ENCODE measurements at places on chromosomes 5 and 9.
A peak's percentile ranks its signal among the peaks of the same experiment; 100 is the strongest.

- no peak for DNase-seq
Observed at GRCh38 chr9:87516222-87516925, 18.7 kb downstream of the DAPK1 start.

- no peak for DNase-seq
Observed at GRCh38 chr5:24163091-24163490, 481.7 kb downstream of the CDH10 start.

DNA sequence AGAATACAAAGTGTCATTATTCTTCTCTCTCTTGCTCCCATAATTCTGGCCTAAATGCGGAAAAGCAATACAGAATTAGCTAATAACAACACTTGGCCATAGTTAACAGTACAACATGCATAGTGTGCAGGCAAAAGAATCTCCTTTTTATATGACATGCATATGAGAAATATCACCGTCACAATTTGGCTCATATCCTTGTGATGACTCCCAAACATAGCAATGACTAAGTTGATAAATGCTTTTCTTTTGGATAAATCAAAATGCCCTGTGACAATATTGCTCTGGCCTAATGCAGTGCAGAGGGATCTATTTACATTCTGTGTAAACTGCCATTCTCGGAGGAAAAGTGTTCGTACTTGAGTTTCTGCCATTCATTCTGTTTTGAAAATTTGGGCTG lies 121.9 kb upstream of the GHR start:
- DNase-seq: no peak

GRCh38 chr9:114837923-114838322 lies 32.1 kb upstream of the TNFSF15 start:
- no peak for DNase-seq

- no peak for DNase-seq
Observed at GRCh38 chr9:117555964-117556629, 141.2 kb upstream of the ASTN2 start.

DNA sequence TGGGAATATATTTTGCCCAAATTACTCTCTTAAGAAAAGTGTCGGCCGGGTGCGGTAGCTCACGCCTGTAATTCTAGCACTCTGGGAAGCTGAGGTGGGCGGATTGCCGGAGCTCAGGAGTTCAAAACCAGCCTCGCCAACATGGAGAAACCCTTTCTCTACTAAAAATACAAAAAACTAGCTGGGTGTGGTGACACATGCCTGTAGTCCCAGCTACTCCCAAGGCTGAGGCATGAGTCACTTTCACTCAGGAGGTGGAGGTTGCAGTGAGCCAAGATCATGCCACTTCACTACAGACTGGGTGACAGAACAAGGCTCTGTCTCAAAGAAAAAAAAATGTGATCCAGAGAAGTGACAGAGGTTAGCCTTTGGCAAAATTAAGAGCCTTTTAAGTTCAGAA lies 26.4 kb upstream of the TMEM171 start:
- DNase-seq: no peak

DNA sequence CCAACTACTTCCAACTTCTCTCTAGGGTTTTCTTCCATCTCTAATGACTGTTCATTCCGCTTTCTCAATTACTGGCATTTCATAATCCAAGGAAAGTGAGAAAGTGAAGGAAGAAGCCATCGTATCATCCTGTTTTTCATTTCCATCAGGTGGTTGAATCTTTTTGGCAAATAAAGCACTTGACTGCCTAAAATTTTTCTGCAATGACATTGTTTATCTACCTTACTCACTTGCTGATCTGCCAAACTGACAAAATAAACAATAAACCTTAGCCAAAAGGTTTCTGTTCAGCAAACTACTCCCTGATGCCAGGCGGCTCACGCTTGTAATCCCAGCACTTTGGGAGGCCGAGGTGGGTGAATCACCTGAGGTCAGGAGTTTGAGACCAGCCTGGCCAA lies 18.4 kb downstream of the FNBP1 start:
- DNase-seq: peak; percentile 2

DNA sequence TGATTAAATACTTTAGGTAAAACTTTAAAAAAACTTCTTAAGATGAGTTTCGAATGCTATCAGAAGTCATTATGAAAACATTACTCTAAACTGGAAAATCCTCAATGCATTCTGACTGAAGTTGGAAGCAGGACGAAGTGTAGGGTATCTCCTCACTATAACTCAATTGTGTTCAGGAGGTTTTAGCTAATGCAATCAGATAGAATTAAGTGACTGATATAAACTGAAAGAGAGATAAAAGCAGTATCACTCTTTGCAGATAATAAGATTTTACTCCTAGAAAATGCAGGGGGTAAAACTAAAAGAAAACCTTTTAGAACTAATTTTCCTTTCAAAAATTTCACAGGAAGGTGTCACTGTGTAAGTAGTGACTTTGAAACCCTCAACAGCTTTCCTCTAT lies 22.1 kb downstream of the TAS2R1 start:
- no peak for DNase-seq

GRCh38 chr5:93756372-93756771 lies 15.0 kb upstream of the POU5F2 start:
- DNase-seq: no peak

- no peak for DNase-seq
Observed at GRCh38 chr9:79883073-79883645, 311.4 kb downstream of the TLE4 start.

GRCh38 chr5:43389679-43390329 lies 22.4 kb downstream of the CCL28 start:
- peak; percentile 52 for DNase-seq

GRCh38 chr5:136128481-136128880 lies 4.2 kb upstream of the SMAD5 start:
- no peak for DNase-seq

- DNase-seq: no peak
Observed at GRCh38 chr5:123086376-123087055, 2.5 kb upstream of the PRDM6 start.

DNA sequence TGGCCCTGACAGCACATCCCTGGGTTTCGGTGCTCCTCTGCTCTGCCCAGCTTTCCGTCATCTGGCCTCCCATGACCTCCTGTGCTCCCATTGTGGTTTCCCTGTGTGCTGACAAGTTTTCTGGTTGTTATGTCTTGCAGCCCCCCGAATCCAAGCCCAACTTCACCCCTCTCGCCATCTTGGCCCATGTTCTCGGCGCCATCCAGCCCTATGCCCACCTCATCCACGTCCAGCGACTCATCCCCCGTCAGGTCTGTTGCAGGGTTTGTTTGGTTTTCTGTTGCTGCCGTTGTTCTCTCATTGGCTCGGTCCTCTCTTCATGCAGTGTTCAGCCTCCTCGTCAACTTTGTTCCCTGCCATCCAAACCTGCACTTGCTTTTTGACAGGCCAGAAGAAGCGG lies 196.4 kb downstream of the NR3C1 start:
- no peak for DNase-seq

DNA sequence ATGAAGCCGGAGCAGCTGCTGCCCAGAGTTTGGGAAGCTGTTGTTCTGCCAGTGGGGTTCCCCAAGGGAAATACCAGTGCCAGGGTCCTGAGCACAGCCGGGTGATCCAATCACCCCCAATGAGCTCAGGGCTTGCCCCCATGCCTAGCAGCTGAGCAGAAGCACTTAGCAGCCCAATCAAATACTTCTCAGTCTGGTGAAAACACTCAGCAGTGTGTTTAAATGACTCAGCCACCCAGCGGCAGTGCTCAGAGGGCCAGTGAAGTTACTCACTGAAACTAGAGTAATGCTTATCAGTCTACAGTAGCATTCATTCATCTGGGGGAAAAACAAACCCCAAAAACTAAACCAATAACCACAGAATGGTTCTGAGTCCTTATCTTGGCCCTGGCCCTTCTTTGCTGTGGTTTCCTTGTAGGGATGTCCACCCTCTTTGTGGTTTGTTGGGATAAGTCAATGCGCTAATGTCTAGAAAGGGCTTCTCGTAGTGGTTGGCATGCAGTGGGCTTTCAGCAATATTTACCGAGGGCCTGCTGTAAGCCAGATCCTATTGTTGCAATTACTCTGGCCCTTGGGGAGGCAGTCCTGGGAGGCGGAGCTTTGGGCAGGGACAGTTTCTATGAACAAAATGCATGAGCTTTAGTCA lies 43.1 kb downstream of the LHX2 start:
- DNase-seq: peak; percentile 81

DNA sequence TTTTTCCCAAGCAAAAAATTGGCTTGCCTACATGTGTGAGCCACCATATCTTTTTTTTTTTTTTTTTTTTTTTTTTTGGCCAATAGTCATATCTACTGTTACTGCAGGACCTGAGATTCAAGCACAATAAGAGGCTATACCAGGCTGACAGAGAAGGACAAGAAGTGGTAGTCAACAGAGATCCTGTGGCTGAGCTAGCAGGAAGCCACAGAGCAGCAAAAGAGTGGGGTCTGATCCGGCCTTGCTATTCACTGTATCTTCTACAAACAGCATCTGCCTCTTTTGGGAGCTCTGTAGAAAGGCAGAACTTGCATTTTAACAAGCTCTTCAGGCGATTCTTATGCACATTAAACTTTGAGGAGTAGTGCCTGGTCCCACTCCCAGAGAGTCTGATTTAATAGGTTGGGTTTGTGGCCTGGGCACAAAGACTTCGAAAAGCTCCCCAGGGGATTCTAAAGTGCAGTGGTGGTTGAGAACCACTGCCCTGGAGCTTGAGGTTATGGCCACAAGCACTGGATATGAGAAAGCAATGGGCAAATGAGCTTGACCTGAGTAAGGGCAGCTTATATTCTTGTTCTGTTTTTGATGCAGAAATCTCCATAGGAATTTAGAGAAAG lies 162.8 kb downstream of the PIK3R1 start:
- DNase-seq: no peak

DNA sequence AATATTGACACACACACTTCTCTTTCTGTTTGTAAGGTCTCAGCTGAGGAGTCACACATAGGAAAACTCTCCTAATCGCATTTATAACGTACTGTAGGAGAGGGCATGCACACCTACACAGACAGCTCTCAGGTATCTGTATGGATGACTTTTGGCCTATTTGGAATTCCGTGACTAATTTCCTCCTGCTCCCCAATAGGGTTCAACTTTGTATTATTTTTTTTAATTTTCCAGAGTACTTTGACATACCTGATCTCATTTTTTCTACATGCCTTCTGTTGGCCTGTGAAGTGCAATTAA lies 195.9 kb downstream of the ARHGAP26 start:
- DNase-seq: peak; percentile 51

- DNase-seq: peak; percentile 35
Observed at GRCh38 chr9:95507464-95508241, 9.1 kb downstream of the PTCH1 start.

- no peak for DNase-seq
Observed at GRCh38 chr9:104313396-104314110, 190.5 kb upstream of the OR13F1 start.

GRCh38 chr5:126780165-126780827 lies 3.4 kb downstream of the LMNB1 start:
- DNase-seq: peak; percentile 11

- peak; percentile 54 for DNase-seq
Observed at GRCh38 chr9:113682297-113682771, 193.8 kb upstream of the ZNF618 start.

DNA sequence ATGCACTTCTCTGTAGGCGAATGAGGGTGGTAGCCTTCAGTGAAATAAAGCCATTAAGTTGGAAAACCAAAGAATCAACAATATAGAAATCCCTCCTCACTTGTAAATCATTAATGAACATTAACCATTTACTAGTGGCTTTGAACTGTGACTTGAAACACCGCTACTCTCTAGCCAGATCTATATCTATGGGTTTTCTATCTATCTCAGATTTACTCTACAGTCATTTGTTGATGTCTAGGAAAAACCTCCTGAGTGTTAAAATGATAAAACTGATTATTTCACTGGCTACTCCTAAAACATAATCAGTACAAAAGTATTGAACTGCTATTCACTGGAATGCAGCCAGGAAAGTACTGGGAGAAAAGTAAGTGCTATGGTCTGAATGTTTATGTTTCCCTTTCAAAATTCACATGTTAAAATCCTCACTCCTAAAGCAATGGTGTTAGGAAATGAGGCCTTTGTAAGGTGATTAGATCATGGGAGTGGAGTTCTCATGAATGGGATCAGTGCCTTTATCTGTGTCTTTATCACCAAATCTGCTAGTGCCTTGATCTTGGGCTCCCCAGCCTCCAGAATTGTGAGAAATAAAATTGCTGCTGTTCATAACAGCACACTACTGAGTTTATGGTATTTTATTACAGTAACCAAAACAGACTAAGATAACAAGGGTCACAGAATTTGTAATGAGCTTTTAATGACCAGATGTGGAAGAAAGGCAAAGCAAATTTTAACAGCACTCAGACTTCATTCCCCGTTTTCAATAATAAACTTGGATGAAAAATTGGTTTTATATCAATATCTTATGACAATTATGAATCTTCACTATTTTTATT lies 8.6 kb upstream of the OXCT1 start:
- no peak for DNase-seq

All from NCI-H2029 (cell line).